ENCODE measurements at places on chromosomes 2 and 18.

GRCh38 chr2:189312643-189313042 is 128.6 kb upstream of the WDR75 start:
- DNase-seq: no peak

- no peak for DNase-seq
Measured at GRCh38 chr18:77320971-77321559, 71.4 kb downstream of the GALR1 start.

GRCh38 chr2:29921560-29921915 is at the start of gene ALK:
Gene ALK, minus strand, starts transcription at chr2:29921586. Its CDS starts 927 bp downstream, at chr2:29920659.
- peak; percentile 25 for DNase-seq

DNA sequence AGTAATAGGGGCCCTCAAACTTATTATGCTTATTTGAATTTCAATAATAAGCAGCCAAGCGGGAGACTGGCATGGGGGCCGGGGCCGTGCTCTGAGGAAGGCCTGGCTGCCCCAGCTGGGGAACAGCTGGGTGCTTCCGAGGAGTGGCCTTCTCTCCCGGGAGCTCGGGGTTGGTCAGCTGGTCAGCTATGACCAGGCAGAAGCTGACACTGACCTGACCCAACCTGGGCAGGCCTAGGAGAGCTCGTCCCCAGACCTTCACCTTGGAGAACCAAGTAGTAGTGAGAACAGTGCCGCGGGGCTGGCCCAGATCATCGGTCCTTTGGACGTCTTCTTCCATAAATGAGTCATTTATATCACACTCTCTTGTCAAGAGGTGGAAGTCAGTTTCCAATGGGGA is 36.1 kb downstream of the RRM2 start:
- no peak for DNase-seq

GRCh38 chr18:43160509-43160908 is 45.0 kb upstream of the RIT2 start:
- DNase-seq: no peak

GRCh38 chr2:127740665-127741288 is 39.5 kb downstream of the SFT2D3 start:
- DNase-seq: no peak

DNA sequence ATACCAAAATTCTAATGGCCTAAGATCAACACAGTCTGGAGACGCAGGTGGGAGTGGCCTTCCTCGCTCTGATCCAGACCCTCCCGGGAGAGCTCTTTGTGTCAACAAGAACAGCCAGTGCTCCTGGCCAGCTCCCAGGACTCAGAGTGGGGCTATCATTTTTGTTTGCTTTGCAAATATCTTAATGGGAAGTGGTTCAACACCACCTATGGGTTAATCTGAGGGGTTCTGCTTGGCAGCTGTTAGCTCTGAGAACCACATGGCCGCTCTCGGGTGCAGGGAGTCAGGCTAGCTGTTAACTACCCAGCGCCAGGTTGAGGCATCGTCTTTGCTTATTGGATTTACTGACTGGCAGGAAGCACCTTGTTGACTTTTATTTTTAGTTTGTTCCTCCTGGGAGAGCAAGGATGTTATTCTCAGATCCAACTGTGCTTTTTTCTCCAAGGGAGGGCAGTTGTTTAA is 184.8 kb upstream of the SP5 start:
- DNase-seq: no peak

GRCh38 chr2:226721541-226721940 is 78.1 kb downstream of the IRS1 start:
- no peak for DNase-seq

- DNase-seq: no peak
Measured at GRCh38 chr18:36175481-36175880, 11.8 kb upstream of the MOCOS start.

DNA sequence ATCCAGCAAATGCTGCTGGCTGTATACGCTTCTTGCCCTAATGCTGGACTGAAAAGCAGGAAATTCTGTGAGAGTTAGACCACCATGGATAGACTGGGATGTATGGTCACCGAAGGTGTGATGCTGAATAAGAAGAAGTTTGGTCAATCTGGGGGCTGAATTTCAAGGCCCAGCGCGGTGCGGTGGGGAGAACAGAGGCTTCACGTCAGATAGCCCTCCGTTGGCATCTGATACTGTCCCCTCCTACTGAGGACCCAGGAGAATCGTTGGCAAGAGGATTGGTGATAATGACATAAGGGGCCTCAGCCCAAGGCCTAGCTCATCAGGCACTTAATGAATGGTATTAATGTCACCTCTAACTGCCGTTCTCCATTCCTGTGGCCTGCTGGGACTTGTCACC is 97.3 kb upstream of the ST3GAL5 start:
- no peak for DNase-seq

DNA sequence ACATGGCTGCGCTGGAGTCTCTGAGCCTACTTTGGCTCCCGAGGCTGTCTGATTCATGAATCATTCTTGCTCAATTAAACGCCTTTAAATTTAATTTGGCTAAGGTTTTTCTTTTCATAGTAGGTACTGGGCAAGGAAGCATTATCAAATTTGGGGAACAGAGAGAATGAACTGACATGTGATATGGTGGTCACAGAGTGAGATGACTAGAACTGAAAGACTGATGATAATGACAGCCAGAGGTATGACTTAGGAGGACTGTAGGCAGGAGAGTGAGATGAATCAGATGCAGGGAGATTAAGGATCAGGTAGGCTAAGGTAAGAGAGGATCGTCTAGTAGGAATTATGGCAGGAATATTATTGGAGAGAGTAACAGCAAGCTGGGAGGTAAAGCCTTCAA is 40.9 kb upstream of the ST8SIA3 start:
- DNase-seq: no peak

GRCh38 chr2:30248791-30249190 is 17.5 kb downstream of the LBH start:
- DNase-seq: no peak

DNA sequence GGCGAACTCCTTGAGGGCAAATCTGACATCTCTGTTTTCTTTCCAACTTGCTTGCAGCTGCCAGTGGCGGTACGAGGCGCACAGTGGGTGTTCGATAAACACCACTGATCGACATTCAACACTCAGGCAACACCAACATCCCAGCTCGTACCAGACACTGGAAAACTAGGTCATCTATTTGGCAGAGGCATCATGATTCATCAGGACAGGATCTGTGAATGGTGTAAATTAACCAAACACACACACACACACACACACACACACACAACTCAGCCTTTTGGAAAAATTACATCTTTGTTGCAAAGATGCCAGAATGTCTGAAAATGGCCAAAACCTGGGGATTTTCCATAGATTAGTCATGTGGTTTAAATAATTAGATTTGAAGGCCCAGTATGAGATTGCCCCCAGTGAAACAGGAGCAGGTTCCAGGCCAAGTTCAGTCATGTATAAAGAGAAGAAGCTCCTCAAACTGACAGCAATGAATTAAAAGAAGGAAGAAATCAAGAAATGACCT is 150.5 kb upstream of the NCKAP5 start:
- no peak for DNase-seq

GRCh38 chr2:8495189-8495989 is 186.5 kb upstream of the ID2 start:
- DNase-seq: no peak

DNA sequence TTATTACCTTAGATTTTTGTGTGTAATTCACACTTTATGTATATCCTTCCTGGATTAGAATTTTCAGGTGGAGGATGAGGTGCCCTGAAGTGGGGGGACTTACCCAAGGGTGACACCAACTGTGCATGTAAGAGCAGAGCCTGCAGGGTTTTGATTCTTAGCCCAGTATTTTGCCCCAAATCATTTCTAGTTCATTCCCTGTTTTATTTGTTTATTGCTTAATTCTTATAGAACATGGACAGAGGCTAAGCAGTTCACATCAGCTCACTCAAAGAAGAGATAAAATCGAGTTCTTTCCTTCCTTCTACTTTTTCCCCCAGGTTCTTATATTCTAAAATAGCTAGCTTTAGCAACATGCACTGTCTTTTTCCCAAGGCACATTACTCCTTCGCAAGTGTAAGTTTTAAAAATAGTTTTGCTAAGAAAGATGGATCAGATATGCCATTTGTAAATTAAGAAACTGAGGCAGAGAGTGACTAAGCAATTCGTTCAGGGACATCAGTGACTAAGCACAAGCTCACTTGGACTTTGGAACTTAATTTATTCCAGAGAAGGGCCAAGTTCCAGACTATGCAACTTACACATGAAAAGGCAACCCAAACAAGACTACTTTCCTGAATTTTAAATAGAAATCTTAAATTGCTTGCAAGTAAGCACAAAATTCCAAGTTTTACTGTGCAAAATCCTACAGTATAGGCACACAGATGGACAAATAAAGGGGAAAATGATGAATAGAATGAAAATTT is 427.9 kb upstream of the POU3F3 start:
- DNase-seq: no peak

DNA sequence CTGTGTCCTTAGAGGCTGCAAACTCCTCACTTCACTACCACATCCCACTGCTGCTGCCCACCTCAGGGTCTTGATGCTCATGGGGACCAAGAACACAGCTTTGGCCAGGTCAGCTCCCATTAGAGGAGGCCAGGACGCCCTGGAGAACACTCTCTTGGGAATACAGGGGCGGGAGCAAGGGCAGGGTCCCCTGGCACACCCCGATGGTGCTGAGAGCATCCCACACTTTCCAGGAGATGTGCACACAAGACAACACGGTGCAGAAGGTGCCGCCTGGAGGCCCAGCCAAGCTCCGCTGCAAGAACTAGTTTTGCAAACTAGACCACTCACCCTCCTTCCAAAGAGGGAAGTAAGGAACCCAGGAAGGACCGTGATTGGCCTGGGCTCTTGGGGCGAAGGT is 304.4 kb upstream of the SALL3 start:
- no peak for DNase-seq

- no peak for DNase-seq
Measured at GRCh38 chr2:12429779-12430406, 286.8 kb upstream of the TRIB2 start.

GRCh38 chr2:233490831-233491230 is 75.8 kb downstream of the USP40 start:
- DNase-seq: no peak

DNA sequence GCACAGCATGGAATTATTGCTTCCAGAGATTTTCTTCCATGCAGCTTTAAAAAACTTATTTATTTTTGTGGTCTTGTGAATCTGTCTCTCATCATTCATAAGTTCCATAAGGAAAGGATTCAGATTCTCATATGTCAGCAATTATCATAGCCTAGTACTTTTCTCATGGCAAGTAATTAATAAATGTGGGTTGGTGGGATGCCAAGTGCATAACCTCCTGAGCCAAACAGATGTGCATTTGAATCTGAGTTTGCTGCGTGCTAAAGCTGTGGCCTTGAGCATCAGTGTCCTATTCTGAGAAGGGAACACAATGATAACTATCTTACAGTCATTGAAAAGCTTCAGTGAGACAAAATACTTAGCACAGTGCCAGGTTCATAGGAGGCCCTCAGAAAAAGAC is 331.9 kb downstream of the PDE11A start:
- DNase-seq: no peak

GRCh38 chr2:218230882-218231281 is 13.9 kb downstream of the ARPC2 start:
- no peak for DNase-seq

- DNase-seq: no peak
Measured at GRCh38 chr18:31891566-31891965, 51.4 kb downstream of the TRAPPC8 start.

GRCh38 chr2:119487434-119488244 is 36.6 kb downstream of the SCTR start:
- no peak for DNase-seq

DNA sequence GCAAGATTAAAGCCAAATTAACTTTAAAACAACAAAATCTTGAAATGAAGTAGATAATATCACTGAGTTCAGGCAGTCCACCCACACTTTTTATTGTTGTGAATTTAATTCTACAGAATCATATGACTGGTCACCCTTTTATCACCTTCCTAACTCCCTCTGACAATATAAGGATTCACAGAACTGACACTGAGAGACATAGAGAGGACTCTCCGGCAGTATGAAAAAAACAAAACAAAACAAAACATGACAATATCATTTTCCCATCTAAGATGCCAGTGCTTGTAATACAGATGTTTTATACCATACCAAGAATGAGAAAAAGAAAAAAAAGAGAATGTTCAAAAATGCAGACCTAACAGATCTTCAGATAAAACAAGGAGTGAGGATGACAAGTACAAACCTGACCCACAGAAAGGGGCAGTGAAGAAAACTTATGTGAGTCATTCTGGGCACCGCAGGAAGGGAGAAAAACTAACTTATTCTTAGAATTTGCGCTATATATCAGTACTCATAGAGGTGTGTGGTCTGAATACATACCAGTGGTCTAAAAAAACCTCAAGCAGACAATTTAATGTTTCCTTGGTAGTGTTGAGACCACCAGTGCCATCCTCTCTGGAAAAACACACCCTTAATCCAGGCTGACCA is 136.6 kb downstream of the ZAP70 start:
- no peak for DNase-seq

DNA sequence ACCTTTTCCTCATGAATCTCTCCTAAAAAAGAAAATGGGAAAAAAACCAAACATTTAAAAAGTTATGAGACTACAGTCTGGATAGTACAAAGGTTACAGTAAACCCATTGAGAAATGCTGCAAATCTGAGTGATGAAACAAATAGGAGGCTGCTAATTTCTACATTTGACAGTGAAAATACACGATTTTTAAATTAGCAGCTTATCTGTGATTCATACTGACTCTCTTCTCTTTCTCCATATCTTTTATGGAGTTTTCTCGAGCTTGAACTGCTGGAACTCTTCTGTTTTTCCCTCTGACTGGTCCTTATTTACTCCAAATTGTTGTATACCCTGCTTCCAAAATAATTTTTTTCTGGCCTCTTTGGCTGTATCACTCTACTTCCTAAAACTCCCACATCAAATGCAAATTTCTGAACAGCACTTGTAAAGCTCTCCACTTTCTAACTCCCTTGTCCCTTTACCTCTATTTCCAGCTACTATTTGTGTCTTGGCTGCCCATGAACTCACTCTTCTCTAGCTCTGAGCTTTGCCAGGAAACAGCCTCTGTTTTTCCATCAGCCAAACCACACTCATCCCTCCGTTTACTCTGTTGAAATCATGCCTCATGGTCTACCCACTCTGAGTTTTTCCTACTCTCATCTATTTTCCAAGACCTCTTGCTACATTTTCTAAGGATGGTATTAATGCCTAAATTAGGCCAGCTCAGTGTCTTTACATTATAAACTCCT is 73.7 kb downstream of the RBMS1 start:
- DNase-seq: no peak
